ENCODE measurements at places on chromosomes 1 and 21.

DNA sequence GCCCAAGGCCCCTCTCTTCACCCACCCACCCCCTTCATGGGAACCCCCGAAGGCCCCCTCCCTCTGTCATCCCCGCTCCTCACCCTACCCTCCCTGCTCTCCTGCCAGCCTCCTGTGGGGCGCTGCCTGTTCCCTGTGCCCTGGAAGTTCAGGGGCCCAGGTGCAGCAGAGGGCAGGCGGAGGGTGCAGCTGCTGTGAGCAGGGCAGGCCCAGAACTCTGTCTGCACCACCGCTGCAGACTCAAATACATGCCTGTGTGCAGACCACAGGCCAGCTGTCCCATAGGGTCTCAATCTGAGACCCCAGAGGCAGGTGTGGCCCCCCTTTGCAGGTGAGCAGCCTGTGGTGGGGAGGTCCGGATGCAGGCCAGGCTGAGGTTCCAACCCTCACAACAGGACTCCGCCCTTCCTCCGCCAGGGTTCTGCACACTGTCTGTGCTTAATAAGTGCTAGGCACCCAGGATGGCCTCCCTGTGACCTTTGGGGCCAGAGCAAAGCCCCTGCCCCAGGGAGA, 62.5 kb downstream of the WNT9A start:
- no peak for DNase-seq

- no peak for DNase-seq
Measured at GRCh38 chr1:228490120-228491078, 3.2 kb downstream of the RNF187 start.

GRCh38 chr1:236495467-236496112, 28.2 kb upstream of the LGALS8 start:
- no peak for DNase-seq

DNA sequence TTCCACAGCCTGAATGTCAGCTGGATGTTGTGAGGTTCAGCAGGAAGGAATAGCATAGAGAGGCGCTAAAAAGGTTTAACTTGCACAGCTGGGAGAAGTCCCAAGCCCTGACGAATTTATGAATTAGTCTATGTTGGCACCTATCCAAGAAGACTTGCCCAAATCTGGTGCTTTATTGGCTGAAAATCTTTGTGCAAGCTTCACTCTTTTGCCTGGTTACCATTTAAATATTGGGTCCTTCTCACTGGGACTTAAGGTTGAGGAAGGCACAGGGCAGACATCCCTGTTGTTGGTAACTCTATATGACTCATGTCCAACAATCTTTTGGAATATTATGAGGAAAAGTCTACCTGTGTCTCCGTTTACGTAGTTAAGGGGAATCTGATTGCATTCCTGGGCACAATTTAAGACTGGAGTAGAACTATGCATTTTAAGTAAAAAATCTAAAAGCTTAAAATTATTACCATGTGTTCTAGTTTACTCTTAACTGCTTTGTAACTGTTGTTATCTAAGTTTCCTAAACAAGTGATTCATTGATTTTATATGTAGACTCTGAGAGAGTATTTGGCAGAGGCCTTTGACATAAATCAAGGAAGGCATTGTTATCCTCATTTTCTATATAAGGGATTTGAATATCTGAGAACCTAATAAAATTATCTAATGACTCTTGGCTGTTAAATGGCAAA, 181.7 kb upstream of the DPYD start:
- no peak for DNase-seq

DNA sequence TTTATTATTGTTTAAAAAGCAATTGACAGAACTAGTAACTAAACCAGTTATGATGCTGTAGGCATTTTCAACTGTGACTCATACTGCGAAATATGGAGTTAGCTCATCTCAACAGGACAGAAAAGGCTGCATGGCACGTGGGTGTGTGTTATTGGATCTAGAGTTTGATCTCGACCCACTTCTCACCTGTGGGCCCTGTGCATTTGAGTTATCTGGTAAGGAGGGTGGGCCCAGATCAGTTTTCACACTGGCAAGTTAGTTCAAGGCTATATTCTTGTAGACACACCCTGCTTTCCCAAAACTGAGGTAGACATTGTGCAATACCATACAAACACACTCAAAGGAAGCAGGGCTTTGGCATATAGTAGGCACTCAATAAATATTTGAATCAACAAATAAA, 71.3 kb upstream of the PRDX6 start:
- no peak for DNase-seq

DNA sequence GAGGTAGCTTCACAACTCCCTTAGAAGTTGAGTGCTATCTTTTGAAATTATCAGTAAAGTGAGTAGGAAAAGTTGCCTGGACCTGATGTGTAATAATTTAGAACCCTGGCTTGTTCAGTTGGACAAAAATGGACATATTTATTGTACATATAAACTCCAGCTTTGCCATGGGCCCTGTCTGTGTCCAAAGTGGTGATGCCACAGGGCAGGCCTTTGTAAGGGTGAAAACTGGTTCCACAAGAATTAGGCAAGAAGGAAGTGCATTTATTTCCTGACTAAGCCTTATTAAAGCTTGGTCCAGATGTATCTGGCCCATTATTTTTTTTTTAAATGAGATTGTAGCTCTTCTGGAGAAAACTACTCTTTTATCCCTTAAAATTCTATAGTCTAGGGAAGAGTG, 47.9 kb downstream of the MACO1 start:
- DNase-seq, result no peak

DNA sequence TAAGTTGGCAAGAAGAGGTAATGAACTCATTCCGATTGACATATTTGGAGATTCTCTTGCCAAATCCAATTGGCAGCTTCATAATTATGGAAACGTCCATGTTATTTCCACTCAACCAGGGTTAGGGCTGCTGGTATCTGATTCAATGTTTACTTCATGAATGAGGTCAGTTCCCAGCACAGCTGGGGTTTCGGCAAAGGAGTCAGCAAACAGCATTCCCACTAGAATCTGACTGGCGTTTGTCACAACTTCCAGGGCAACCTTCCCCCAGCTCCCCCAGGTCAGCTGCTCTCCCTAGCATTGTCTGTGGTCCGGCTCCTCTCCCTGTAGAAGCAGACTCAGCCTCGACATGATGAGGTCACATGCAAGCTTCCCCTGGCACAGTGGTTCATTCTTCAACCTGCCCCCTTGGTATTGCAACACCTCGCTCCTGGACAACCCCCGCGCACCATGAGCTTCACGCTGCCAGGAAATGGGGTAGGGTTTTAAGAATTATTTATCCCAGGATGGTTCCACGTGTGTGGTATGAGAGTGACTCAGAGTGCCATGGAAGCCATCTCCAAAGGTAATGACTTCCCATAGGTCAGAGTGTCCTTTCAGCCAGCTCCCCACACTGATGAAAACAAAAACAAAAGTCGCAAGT, 100.7 kb upstream of the SLC25A33 start:
- no peak for DNase-seq

GRCh38 chr1:151106894-151107293, 36.3 kb downstream of the GABPB2 start:
- DNase-seq, result no peak

All from iPS DF 19.7 (cell line).